NCI-H524 treated with DMSO at 0.1 percent for 48 hours (cell line): ENCODE measurements at places on chromosomes 1 and 21.

DNA sequence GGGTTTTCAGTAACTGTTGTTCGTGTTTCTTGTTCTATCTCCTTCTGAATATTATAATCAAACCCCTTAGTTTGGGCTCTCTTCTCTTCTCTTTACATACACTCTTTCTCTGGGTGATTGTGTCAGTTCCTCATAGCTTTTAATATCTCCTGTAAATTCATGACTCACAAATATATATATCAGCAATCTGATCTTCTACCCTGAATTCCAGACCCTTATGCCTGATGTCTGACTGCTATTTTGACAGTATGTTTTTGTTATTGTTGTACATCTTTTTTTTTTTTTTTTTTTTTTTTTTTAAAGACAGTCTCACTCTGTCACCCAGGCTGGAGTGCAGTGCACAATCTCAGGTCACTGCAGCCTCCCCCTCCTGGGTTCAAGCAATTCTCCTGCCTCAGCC lies 70.8 kb upstream of the MPC2 start:
- no peak for DNase-seq

- DNase-seq = no peak
These were observed 16.1 kb downstream of the TMEM201 start for GRCh38 chr1:9604836-9605235.

DNA sequence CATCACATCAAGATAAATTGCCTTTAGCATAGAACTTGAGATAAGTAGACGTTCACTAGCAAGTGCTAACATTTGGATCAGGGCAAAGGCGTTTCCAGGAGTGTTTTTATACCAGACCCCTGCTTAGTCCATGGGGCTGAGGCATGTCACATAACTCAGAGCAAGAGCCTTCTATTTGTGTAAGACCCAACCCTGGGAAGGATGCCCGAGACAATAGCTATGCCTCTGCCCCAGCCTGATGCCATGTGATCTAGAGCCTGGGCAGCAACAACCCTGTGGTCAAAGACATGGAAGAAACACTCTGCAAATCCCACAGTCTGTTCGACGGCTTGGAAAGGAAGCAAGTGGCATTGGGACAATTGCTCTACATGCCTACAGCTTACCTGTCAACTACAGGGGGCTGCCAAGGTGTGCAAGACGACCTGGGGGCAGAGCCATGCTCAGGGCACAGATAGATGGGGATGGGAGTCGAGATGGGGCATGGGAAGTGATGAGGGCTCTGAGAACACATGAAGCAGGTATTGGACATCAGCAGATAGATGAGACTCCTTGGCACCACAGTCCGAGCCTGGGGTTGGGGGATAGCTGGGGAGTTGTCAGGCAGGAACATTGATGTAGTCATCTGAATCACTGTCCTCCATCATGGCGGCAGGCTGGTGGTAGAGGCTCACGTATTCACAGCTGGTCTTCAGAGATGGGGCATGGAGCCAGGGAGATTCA lies 7.3 kb downstream of the IL24 start:
- no peak for DNase-seq

DNA sequence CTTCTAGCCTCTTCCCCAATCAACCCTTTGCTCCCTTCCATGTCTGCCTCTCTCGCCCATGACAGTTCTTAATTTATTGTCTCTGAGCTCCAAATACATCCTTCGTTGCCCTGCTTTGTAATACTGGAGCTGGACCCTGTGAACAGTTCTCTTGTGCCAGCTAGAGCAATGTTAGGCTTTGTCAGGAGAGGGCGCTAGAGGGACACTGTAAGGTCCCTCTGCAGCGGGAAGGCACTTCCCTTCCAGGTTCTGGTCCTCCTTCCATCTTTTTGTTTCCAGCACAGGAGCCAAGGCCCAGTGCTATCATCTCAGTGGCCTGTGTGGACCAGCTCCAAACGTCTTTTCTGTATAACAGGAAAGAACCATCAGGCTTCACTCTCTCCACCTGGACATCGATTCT lies 95.9 kb downstream of the PTPRU start:
- no peak for DNase-seq

- DNase-seq = no peak
These were observed 61.9 kb downstream of the ERG start for GRCh38 chr21:38436341-38436740.

- no peak for DNase-seq
These were observed 176.2 kb downstream of the PGBD5 start for GRCh38 chr1:230249695-230250480.

GRCh38 chr1:246949956-246950355 lies 18.2 kb upstream of the AHCTF1 start:
- DNase-seq = no peak

- no peak for DNase-seq
These were observed 279.7 kb downstream of the ST6GALNAC3 start for GRCh38 chr1:76354236-76354635.

DNA sequence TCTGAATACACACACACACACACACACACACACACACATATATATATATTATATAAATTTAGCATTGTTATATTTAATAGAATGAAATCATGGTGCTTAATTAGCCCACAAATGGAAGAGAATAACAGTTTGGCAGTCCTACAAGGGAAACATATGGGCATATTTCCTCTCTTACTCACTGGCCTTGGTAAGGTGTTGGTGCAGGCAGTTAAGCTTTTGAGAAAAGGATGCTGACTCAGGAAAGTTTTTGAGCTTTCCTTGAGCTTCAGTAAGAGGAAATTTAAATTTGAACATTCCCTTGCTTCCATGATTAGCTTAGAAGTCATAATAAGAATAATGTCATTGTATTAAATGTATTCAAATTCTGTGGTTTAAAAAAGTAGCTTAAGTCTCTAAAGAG lies 37.0 kb upstream of the B3GALT5 start:
- DNase-seq = no peak

DNA sequence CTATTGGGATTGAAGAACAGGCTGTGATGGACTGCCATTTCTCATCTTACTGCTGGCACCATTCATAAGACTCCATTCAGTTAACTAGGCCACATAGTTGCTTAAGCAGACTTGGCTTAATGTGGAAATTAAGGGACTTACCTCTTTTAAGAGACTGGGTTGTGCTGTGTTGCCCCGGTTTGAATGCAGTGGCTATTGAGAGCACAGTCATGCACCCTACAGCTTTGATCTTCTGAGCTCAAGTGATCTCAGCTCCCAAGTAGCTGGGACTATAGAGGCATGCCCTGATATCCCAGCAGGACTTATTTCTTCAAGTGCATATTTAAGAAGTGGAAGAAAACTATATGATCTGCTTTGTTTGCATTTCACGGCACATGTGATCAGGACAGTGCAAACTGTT lies 181.1 kb downstream of the RASAL2 start:
- DNase-seq = no peak

DNA sequence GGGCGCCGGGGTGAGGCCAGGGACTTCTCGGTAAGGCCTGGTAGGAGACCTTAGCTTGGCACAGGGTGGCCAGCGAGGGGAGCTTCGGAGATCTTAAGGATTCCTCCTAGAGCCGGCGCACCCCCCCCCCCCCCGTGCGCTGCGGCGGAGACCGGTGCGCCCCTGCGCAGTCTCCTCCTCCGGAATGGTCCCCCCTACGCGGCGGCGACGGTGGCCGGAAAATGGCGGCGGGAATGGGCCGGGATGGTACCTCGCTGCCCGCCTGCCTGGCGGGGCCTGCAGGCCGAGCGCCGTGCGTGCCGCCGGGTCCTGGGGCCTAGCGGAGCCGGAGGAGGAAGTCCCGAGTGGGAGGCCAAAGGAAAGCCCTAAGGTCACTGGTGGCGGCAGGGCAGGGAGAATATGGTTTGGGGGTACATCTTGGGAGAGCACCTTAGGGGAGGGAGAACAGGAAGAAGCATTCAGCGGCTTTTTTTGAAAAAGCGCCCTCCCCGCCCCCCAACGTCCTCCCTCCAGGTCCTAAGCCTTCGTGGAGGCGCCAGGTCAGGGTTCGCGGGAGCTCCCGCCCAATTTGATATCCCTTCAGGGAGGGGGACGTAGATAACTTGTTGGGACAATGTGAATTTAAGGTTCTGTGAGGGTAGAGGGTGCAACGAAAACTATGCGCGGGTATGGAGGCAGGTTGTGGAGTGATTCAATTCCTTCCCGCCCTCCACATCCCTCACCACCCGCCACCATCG lies 429 bp downstream of the SRRM1 start:
- DNase-seq = no peak

- no peak for DNase-seq
These were observed 634.0 kb downstream of the SMYD3 start for GRCh38 chr1:245873068-245873467.

DNA sequence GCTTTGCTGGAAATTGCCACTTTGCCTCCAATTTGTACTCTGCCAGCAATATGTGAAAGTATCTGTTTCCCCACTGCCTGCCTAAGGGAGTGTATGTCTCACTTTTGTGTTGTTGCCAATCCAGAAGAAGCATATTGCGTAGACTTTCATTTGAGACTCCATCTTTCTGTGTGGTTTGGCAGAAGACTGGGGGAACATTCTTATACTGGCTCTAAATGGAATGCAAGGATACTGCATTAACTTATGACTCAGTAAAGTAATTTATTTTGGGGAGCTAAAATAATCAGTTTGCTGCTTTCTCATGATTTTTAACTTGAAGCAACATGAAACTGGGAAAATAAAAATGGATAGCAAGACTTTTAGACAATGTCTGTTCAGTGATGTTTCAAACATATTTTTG lies 107.7 kb upstream of the TMPRSS2 start:
- no peak for DNase-seq

- DNase-seq = no peak
These were observed 106.2 kb upstream of the VAMP3 start for GRCh38 chr1:7664893-7665250.

DNA sequence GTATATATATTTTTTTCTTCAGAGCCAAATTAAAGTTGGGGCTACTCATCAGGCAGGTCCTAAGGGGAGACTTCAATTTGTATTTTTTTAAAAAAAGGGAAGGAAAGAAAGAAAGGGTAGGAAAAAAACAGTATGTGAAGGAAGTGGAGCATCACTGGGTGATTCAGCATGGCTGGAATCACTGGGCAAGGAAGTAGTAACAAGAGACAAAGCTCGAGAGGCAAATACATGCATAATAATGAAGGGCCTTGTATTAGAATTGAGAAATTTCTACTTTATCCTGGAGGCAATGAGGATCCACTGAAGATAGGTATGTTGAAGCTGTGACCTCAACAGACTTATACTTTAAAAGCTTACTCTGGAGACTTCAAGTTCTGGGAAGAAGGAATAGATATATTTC lies 184.4 kb downstream of the COQ8A start:
- DNase-seq = no peak

DNA sequence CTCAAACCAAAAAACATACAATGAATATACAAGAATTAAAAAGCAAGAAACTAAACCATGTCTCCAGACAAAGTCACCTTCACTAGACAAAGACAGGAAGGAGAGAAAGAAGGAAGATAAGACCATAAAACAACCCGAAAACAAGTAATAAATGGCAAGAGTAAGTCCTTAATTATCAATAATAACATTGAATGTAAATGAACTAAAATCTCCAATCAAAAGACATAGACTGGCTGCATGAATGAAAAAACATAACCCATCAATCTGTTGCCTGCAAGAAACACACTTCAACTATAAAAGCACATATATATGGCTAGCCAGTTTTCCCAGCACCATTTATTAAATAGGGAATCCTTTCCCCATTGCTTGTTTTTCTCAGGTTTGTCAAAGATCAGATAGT lies 100.8 kb upstream of the SAMSN1 start:
- DNase-seq = no peak

DNA sequence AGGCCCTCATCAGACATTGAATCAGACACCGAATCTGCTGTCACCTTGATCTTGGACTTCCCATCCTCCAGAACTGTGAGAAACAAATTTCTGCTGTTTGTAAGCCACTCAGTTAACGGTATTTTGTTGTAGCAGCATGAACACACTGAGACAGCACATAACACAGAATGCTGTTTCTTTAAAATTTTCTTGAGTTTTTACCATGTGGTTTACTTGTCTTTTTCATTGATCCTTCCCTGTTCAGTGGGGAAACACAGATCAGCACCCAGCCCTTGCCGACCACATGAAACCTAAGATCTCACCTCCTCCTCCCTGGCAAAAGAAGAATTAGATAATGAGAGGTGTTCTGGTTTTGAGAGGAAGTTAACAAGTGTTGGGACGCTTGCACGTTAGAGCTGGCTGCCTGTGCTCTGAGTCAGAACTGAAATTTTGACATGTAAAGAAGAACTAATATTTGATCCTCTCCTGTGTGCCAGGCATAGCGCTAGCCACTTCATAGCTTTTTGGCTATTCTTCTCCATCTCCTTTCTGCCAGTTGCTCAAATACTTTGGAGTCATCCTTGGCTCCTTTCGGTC lies 179.6 kb downstream of the DHRS3 start:
- DNase-seq = no peak

GRCh38 chr21:36450511-36450910 lies 29.4 kb downstream of the CLDN14 start:
- no peak for DNase-seq

GRCh38 chr1:81809808-81810207 lies 9.1 kb downstream of the ADGRL2 start:
- DNase-seq = no peak

DNA sequence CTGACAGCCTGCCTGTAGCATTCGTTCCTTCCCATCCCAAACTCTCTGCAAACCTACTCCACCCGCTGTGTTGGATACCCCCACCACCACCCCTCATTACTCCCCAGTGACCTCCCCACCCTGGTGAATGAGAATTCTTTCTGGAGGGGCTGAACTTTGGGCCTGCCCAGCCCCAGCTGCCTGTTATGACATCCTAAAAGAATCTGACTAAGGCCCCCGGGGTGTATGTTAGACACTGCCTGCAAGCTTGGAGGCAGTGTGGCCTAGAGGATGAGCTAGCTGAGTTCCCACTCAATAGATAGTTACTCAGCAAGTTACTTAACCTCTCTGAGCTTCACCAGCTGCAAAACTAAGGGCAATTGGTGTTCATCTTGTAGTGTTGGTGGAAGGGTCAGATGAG lies 110.2 kb upstream of the FGGY start:
- no peak for DNase-seq

GRCh38 chr1:25661043-25661815 lies 44.6 kb downstream of the MAN1C1 start:
- no peak for DNase-seq

GRCh38 chr1:7046891-7047290 lies 261.6 kb downstream of the CAMTA1 start:
- no peak for DNase-seq
